ENCODE measurements at places on chromosomes 5 and 9.
A peak's percentile ranks its signal among the peaks of the same experiment; 100 is the strongest.

GRCh38 chr5:150623152-150623877 lies 17.1 kb upstream of the SYNPO start:
- ATAC-seq, result no peak

GRCh38 chr5:83472508-83473345 lies 1.2 kb downstream of the VCAN start:
- peak; percentile 53 for ATAC-seq

GRCh38 chr5:126438267-126438666 lies 15.1 kb downstream of the GRAMD2B start:
- no peak for ATAC-seq

GRCh38 chr5:107674655-107675054 lies 3.9 kb upstream of the EFNA5 start:
- ATAC-seq, result no peak

GRCh38 chr9:133471551-133472276 lies 7.2 kb downstream of the SLC2A6 start:
- no peak for ATAC-seq

DNA sequence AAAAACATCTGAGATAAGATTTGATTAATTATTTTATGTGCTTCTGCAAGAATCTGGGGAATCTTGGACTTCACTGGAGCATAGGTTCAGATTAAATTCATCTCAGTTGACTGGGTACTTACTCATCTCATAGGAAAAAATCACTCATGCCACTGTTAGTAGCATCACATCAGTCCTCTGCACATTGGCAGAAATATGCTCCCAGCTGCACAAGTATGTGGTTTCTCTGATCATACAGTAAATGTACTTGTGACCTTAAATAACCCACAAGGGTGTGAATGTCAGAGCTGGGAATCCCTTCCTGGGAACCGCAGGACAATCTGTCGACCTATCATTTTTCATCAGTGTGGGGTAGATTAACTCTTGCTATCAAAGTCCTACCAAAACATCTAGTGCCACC lies 203.7 kb upstream of the SLC24A2 start:
- ATAC-seq, result no peak

DNA sequence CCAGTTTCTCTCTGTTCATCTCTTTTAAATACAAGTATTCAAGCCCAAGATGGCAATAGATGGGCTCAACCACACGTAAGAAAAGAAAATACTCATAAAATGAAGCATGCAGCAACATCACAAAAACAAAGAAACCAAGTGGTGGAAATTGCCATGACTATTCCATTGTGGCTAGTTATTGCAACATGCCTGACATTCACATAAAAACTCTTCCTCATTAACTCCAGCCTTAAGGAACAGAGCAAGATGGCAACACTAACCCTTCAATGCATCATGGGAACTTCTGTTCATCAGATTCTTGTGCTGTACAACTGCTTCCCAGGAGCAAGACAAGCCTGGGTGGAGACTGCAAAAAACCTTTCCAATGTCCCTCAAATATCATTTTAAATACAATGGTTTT lies 1.4 kb upstream of the GLIS3 start:
- ATAC-seq, result no peak

DNA sequence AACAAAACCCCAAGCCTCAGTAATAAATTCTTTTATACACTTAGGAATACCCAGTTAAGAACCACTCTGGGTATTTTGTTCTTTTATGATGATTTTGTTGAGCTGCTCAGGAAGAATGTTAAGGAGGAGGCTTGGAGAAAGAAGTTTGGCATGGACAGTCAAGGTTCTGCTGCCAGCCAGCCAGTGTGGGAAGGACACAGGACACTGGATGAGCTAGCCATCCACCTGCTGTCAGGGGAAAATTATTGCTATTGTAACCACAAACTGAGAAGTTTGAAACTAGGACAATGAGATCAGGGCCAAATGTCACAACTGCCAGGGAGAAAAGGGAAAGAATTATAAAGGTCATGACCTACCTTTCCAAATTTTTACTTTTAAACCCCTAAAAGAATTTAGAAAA lies 25.9 kb upstream of the ADAMTSL1 start:
- no peak for ATAC-seq

DNA sequence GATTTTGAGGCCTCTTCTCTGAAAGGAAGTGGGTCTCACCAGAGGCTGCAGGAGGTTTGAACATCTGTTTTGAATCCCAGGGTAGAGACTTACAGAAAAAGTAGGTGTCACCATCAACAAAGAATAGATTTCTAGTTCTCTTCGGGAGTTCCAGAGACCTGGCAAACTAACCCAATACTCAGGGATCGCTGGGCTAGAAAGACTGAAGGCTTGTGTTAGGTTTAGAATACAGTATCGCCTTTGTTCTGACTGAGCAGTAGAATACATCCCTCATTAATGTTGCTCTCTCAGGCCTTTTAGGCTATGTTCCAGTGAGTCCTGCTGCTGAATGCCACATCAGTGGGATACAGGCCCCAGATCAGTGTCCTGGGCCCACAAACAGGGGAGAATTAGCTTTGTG lies 27.2 kb downstream of the RUSC2 start:
- ATAC-seq, result no peak

DNA sequence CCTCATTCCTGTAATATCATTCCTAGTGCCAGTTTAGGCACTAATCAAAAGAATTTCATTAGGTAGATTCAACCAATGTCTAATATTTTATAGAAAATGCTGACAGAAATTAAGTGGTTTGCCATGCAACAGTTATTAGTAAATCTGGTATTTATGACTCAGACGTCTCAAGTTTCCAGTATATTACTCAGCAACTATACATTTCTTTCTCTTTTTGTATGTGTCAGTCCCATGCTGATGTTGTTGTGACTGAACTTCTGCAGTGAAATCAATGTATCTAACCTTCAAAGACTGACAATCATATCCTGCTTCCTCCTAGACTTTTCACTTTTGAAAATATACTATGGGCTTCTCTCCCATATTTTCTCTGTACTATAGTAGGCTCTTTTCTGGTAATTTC lies 822.5 kb downstream of the NR2F1-AS1 start:
- ATAC-seq, result no peak

- no peak for ATAC-seq
Observed at GRCh38 chr5:62077823-62078550, 228.0 kb upstream of the KIF2A start.

GRCh38 chr9:13352451-13352979 lies 73.0 kb upstream of the MPDZ start:
- no peak for ATAC-seq

GRCh38 chr9:84493284-84493947 lies 152.9 kb upstream of the SLC28A3 start:
- ATAC-seq, result no peak

GRCh38 chr5:14702238-14702839 lies 37.8 kb downstream of the OTULIN start:
- no peak for ATAC-seq

GRCh38 chr5:144122641-144123040 lies 47.8 kb downstream of the YIPF5 start:
- no peak for ATAC-seq

GRCh38 chr5:174606646-174607045 lies 117.7 kb upstream of the MSX2 start:
- ATAC-seq, result no peak

- ATAC-seq, result peak; percentile 71
Observed at GRCh38 chr5:1380011-1380817, 35.3 kb upstream of the CLPTM1L start.

DNA sequence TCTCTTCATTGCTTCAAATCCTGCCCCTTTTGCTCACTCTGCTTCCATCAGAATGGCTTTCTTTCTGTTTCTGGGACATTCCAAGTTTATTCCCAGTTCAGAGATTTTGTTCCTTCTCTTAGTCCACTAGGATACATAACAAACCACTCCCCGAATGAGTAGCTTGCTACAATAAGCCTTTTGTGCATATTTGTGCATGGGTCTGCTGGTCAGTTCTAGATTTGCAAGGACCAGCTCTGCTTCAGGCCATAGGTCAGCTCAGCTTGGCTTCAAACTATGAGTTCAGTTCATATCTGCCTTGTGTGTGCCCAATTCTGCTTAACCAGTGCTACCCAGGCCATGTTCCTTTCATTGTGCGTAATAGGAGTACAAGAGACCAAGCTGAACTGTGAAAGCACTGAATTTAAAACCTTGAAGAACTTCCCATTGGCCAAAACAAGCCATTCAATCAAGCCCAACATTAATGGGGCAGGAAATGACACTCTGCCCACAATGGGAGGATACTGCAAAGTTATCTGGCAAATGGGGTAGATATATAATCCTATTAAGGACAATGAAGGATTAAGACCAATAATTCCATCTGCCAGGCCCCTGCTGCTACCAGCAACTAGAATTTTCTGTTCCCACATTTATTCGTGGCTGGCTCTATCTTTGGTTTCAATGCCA lies 328.8 kb downstream of the PRELID2 start:
- ATAC-seq, result no peak

DNA sequence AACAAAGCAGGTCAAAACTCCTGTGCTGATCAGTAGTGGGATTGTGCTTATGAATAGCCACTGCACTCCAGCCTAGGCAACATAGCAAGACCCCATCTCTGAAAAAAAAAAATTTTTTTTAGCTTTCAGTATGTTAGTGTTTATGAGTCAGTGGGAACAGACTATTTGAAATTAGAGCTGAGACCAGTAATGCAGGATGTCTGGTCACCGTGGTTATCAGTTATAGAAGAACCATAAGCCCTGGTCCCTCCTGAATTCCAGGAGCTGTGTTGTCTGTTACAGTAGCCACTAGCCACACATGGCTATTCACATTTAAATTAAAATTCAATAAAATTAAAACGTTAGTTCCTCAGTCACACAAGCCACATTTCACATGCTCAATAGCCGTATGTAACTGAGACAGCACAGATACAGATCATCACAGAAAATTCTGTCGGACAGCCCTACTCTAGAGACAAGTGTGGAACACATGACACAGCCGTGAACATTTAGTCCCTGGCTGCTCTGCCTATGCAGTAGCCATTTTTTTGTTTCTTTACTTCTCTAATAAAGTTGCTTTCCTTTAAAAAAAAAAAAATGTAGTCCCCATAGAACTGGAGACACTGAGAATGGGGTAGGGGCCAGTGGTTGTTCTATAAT lies 96.1 kb upstream of the SAP30L start:
- no peak for ATAC-seq

GRCh38 chr5:143699121-143699520 lies 112.8 kb upstream of the HMHB1 start:
- ATAC-seq, result no peak

DNA sequence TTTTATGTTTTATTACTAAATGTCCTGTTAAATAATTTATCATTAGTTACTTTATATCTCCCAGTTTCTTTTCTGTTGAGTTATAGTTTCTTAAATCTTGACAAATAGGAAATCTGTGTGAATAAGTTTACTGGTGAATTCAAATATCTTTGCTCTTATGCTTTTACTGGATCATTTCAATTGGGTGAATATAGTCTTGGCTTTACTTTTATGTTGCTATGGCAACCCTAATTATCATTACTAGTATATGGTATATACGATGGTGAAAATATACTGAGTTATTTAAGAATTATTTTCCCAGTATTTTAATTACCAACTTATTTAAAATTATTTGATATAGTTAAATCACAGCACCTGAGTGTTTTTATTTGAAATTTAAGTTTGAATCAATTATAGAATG lies 363.0 kb downstream of the CDH10 start:
- ATAC-seq, result no peak

- ATAC-seq, result peak; percentile 92
Observed at GRCh38 chr9:88775037-88775471, 216.2 kb upstream of the S1PR3 start.

GRCh38 chr9:133066181-133066983 lies 4.6 kb downstream of the CEL start:
- ATAC-seq, result no peak

- ATAC-seq, result no peak
Observed at GRCh38 chr5:137051161-137051560, 448.0 kb downstream of the SPOCK1 start.

- ATAC-seq, result no peak
Observed at GRCh38 chr9:20749496-20750198, 65.6 kb downstream of the FOCAD start.

GRCh38 chr9:87350915-87351314 lies 146.8 kb upstream of the DAPK1 start:
- no peak for ATAC-seq

- no peak for ATAC-seq
Observed at GRCh38 chr5:171846323-171846722, 60.7 kb downstream of the SMIM23 start.

DNA sequence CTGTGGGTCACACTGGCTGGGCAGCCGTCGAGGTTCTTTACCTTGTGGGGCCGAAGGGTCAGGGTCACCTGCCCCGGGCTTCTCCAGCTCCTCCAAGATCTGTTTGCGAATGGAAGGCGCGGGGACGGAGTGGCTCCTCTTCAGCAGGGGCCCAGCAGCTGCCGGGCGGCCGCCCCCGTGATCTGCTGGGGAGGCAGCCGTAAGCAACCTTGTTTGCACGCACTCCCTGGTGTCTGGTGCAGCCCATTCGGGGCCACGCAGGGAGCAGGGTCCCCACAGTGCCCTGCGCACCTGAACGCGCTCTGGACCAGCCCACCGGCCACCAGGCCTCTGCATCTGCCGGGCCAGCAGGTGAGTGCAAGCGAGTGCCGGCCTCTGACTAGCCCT lies 34.9 kb downstream of the PNPLA7 start:
- ATAC-seq, result no peak

- no peak for ATAC-seq
Observed at GRCh38 chr9:26243029-26243697, 564.9 kb upstream of the TUSC1 start.

DNA sequence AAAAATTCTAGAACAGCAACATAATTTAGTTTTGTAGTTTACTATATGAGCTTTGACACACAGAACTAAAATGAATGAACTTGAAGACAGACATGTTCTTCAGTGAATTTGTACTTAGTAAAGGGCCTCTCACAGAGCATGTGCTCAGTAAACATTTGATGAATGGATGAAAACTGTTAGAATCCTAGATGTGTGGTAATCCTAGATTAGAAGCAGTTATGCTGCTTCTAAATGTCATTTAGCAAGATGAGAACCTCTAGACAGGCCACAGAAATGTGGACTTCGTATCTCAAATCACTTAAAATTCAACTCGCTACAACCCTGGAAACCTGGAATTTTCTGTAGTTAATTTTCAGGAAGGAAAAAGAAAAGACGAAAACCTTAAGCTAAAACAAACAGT lies 8.5 kb downstream of the GOLPH3 start:
- ATAC-seq, result no peak

GRCh38 chr5:168135897-168136296 lies 155.5 kb upstream of the WWC1 start:
- no peak for ATAC-seq

GRCh38 chr9:98774746-98775145 lies 21.6 kb downstream of the ANKS6 start:
- no peak for ATAC-seq

GRCh38 chr5:124669956-124670721 lies 76.3 kb downstream of the ZNF608 start:
- no peak for ATAC-seq

GRCh38 chr5:159040181-159040580 lies 59.5 kb downstream of the EBF1 start:
- no peak for ATAC-seq

All from gastroesophageal sphincter (tissue), 4 donors.